ENCODE measurements at places on chromosomes 5 and 9.

DNA sequence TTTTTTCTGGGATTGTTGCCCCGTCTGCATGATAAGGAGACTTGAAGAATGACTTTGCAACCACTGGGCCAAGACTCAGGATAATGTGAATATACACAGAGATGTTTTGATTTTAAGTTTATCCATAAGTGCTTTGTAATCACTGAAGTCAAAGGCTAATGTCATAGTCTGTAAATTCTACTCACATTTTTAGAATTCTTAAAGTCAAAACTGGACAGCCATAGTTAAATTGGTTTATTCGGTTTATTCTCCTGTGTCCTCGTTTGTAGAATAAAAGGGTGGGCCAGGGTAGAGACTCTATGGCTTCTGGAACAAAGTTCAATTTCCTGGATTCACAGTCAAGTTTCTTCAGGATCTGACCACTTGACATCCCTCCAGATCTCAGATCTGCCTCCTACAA, 327.7 kb upstream of the TNC start:
- DNase-seq: no peak

DNA sequence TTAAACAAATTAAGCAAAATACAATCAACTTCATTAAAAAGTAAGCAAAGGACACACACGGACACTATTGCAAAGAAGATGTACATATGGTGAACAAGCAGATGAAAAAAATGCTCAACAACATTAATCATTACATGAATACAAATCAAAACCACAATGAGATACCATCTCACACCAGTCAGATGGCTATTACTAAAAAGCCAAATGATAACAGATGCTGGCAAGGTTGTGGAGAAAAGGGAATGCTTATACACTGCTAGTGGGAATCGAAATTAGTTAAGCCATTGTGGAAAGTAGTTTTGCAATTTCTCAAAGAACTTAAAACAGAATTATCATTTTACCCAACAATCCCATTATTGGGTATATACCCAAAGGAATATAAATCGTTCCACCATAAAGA, 636.2 kb upstream of the ST8SIA4 start:
- no peak for DNase-seq

- no peak for DNase-seq
Measured at GRCh38 chr5:143030349-143030748, 260.2 kb downstream of the ARHGAP26 start.

DNA sequence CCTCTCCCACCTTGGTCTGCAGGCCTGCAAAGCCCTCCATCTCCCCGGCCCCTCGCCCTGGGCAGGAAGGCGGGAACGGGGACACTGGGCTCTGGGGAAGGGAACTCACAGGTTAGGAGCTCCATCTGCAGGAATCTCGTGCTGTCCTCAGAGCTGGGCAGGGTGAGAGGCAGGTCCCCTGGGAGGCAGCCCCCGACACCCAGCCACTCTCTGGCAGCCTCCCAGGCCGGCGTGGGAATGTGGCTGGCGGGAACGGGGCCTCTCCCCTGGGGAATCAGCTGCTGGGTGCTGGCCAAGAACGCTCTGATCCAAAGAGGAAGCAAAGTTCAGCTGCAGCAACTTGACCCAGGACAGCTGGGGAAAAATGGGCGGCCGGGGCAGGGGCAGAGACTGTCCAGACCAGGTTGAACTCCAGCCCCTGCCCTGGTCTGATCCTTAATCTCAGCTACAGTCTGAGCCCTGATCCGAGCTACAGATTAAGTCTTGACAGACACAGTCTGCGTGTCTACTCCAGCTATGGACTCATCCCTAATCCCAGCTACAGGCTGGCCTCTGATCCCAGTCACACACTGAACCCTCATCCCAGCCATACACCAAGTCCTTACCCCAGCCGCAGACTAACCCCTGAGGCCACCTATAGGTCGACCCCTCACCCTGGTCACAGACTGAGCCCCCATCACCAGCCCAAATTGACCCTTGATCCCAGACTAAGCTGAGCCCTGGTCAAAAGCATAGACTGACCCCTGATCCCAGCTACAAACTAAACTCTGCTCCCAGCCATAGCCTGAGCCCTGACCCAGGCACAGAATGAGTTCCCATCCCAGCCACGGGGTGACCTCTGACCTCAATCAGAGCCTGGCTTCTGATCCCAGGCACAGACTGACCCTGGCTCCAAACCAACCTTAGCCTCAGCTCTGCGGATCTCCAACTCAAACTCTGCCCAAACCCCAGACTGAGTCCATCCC, 37.3 kb upstream of the EGFL7 start:
- DNase-seq: no peak

DNA sequence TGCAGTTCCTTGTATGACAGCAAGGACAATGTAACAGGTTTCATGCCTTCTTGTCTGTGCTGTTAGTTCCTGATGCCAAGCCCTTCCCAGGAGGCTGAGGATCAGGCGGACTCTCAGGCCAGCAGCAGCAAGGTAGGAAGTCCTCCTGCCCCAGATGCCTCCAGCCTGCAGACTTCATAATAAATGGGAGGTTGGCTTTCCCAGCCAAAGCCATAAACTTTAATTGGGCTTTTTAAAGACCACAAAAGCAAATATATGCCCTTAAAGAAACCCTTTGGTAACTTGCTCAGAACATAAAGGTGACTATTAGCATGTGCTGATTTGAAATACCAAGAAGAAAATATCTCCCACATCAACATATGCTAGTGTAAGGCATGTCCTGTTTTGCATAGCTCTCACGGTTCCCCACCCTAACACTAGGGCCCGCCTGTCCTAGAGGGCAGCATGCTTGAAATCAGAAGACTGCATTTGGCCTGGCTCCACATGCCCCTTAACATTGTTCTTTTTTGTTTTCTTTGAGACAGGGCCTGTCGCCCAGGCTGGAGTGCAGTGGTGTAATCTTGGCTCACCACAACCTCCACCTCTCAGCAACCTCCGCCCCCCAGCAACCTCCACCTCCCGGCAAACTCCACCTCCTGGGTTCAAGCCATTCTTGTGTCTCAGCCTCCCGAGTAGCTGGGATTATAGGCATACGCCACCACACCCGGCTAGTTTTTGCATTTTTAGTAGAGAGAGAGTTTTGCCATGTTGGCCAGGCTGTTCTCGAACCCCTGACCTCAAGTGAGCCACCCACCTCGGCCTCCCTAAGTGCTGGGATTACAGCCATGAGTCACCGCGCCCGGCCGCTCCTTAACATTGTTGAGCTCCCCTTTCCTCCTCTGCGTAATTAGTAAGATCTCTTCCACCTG, 44.6 kb upstream of the FCN1 start:
- DNase-seq: no peak

GRCh38 chr5:128101676-128102075, 18.1 kb downstream of the SLC12A2 start:
- no peak for DNase-seq

- no peak for DNase-seq
Measured at GRCh38 chr9:81312346-81312745, 377.0 kb downstream of the TLE1 start.

GRCh38 chr9:138038244-138038671, 160.7 kb downstream of the CACNA1B start:
- DNase-seq: no peak

All from GM12864 (cell line).